ENCODE measurements at places on chromosomes 12 and 14.

DNA sequence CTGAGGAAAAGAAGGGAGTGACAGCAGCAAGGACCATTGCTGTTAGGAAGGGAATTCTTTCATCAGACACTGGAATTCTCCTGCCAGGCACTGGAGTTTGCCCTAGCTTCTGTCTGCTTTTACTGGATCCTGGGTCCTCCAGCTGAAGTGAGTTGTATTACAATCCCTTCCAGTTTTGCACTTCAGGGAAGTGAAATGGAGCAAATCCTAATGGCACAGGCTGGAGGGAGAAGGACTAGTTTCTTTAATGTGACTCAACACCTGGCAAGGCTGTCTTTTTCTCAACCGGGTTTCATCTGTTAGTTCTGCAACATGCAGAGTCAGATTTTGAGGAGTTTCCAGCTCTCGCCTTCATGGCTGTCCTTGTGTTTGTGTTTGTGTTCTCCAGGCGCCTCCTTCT lies 45.8 kb downstream of the ETV6 start:
- peak; percentile 52 for DNase-seq

GRCh38 chr12:129466499-129466898 lies 437.3 kb downstream of the TMEM132D start:
- no peak for DNase-seq

DNA sequence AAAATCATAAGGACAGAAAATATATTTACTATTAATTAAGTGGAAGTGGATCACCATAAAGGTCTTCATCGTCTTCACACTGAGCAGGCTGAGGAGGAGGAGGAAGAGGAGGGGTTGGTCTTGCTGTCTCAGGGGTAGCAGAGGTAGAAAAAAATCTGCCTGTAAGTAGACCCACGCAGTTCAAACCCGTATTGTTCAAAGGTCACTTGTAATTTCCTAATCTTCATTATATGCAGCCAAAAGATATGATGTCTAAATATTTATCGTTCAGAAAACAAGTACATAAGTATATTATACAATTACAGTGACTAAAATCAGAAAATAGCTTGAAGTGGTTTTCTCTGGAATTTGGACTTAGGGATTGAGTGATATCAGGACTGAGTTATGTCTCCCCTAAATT lies 72.1 kb downstream of the GTF2A1 start:
- no peak for DNase-seq

- DNase-seq: no peak
Observed at GRCh38 chr14:91439345-91439744, 21.7 kb upstream of the CCDC88C start.

DNA sequence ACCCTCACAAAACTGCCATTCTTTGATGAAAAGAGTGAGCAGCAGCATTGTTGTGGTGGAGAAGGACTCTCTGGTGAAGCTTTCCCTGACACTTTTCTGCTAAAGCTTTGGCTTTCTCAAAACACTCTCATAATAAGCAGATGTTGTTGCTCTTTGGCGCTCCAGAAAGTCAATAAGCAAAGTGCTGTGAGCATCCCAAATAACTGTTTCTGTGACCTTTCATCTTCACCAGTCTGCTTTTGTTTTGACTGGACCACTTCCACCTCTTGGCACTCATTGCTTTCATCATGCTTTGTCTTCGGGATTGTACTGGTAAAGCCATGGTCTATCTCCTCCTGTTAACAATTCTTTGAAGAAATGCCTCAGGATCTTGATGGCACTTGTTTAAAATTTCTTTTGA lies 424.7 kb upstream of the TMPO start:
- DNase-seq: no peak

DNA sequence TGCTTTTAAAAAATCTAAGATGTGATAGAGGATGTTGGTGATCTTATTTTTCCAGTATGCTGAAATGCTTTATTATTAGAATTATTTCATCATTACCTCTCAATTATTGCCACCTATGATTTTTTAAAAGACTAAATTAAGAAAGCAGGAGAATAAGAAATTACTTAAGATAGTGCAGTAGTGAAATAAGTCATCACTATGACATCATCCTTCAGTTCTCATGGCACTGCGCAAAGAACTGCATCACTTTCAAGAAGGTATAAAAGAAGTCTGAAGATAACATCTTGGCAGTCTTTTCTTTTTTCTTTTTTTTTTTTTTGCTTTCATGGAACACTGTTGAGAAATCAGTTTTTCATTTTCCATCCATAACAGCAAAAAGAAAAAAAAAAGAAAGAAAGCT lies 24.4 kb downstream of the NT5DC3 start:
- DNase-seq: no peak

DNA sequence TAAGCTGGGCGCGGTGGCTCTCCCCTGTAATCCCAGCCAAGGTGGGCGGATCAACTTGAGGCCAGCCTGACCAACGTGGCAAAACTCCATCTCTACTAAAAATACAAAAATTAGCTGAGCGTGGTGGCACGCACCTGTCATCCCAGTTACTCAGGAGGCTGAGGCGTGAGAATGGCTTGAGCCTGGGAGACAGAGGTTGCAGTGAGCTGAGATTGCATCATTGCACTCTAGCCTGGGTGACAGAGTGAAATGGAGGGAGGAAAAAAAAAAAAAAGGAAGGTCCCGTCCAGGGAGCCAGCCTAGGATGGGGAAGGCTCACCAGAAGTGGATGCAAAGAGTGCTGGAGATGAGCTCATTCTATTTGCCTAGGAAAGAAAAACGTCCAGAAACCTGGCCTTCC lies 1.9 kb upstream of the CD27 start:
- no peak for DNase-seq

DNA sequence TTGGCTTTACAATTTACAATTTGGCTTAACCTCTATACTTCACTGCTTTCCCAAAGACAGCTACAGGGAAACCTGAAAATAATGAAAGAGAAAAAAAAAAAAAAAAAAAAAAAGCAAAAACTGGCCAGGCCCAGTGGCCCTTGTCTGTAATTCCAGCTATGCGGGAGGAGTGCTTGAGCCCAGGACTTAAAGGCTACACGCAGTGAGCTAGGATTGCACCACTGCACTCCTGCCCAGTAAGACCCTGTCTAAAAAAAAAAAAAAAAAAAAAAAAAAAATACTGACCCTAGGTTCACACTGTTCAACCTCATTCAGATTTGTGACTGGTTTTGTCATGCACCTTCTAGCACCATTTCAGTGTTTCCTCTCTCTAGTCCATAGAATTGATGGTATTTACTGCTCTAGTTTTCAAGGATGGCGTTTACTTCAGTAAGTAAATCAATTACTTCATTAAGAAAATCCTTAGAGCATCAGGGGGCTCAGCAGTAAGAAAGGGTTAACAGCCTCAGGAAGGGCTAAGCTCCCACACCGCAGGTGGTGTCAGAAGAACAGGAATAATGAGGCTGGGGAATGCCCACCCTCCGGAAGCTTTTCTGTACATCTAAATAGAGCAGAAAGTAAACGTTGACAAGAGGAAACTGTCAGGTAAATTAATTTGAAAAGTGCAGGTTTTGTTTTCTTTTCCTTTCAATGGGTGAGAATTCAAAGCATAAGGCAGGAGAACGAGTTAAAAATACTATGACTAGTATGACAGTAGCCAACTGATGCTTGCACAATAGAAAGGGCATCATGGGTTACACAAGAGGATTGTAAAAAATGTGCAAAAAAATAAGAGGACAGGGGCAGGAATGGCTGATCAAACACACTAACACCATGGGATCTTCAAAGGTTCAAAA lies 115.0 kb upstream of the MDM1 start:
- peak; percentile 65 for DNase-seq

DNA sequence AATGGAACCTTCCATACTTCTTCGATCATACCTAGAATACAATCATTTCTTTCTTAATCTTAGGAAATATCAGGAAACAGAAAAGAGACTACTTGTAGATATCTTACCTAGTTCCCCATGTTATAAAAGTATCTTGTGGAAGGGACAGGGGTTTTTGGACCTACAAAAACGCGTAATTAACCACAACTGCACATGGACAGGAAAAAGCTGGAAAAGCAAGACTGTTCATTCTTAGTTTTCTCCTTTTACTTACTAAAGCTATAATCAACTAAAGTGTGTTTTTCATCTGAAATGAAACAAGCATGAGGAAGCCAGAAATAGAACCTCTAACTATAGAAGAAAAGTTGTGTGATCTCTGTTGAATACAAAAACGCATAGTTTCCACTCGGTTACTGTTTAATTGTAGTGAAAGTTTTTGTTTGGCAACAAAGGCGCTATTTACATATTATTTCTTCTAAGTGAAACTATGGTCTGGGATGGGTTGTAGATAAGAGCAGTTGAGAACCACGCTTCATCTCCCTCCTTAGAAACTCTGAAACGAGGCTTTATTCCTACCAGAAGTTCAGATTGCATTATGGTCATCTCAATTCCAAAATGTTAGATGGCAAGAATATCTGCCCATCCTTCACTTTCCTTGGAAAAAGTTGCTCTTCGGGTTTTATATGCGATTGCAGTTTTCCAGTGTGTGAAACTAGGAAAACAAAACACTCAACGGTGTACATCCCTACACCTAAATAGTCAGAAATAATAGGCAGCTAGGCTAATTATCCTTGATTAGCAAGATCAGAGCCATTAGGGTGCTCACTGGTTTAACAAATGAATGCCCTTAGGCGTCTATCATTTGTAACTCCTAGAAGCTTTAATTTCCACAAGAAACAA lies 1.1 kb downstream of the BCAT1 start:
- peak; percentile 37 for DNase-seq

GRCh38 chr14:71563492-71564153 lies 368.6 kb upstream of the RGS6 start:
- DNase-seq: no peak

- no peak for DNase-seq
Observed at GRCh38 chr12:62629413-62629812, 162.8 kb downstream of the MON2 start.

DNA sequence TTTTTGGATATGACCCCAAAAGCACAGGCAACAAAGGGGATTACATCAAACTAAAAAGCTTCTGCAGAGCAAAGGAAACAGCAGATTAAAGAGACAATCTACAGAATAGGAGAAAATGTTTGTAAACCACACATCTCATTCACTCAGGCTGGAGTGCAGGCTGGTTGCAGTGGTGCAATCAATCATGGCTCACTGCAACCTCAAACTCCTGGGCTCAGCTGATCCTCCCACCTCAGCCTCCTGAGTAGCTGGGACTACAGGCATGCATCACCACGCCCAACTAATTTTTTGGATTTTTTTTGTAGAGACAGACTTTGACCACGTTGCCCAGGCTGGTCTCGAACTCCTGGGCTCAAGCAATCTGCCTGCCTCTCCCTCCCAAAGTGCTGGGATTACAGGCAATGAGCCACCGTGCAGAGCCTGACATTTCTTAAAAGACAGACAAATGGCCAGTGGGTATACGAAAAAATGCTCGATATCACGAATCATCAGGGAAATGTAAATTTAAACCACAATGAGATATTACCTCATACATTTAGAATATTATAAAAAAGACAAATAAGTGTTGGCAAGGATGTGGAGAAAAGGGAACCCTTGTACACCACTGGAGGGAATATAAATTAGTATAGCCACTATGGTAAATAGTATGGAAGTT lies 9.8 kb downstream of the NCKAP5L start:
- no peak for DNase-seq

- peak; percentile 78 for DNase-seq
Observed at GRCh38 chr12:91377436-91377835, 194.8 kb upstream of the DCN start.

GRCh38 chr14:58747181-58747580 lies 109.4 kb downstream of the DACT1 start:
- peak; percentile 92 for DNase-seq

- no peak for DNase-seq
Observed at GRCh38 chr14:79586989-79587598, 624.2 kb downstream of the DIO2 start.

GRCh38 chr14:20684662-20685456 lies 499 bp downstream of the RNASE4 start:
- DNase-seq: peak; percentile 79

GRCh38 chr12:41514021-41514777 lies 326.1 kb downstream of the PDZRN4 start:
- no peak for DNase-seq

GRCh38 chr14:58796242-58797009 lies 158.7 kb downstream of the DACT1 start:
- DNase-seq: no peak

- DNase-seq: no peak
Observed at GRCh38 chr12:5456030-5456429, 24.1 kb downstream of the NTF3 start.

GRCh38 chr12:38775457-38775856 lies 129.9 kb downstream of the CPNE8 start:
- no peak for DNase-seq

DNA sequence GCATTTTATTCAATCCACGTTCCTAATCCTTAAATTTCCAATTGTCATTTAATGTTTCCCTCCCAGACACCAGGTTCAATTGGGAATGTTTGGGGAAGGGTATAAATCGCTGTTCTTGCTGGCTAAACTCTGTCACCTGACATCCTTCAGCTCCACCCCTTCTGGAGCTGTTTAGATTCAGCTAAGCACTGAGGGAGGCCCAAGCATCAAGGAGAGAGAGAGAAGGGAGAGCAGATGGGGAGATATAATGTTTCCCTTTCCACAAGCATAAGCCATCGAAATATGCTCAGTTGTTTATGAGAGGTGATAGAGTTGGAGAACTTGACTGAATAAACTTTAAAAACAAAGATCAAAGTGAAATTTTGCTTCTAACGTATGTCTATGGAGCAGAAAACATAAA lies 1.8 kb downstream of the ABCC9 start:
- DNase-seq: no peak

- peak; percentile 51 for DNase-seq
Observed at GRCh38 chr14:95472819-95473251, 43.6 kb downstream of the SYNE3 start.

GRCh38 chr12:106070147-106070546 lies 68.6 kb downstream of the NUAK1 start:
- DNase-seq: no peak

DNA sequence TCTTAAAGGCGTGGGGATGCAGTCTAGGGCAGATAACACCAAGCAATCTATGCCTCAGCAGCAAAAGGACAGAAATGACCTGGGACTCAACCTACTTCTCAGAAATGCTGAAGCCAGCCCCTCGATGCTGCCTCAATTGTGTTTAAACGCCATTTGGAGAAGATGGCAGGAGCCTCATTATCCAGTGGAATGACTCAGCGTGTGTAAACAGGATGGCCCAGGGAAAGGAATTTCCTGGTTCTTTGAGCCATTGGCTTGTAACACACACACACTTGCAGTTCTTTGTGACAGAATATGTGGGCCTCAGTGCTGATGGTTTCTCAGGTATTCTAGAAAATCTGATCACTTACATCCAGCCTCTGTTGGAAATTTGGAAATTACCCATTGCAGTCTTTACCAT lies 154.3 kb downstream of the NTF3 start:
- DNase-seq: peak; percentile 48

- DNase-seq: no peak
Observed at GRCh38 chr12:1888923-1889322, 29.5 kb downstream of the CACNA2D4 start.

- no peak for DNase-seq
Observed at GRCh38 chr12:67855103-67855502, 134.1 kb upstream of the IFNG-AS1 start.

- DNase-seq: peak; percentile 65
Observed at GRCh38 chr12:115756271-115756670, 521.2 kb downstream of the MED13L start.

- DNase-seq: no peak
Observed at GRCh38 chr14:95811813-95812212, 64.8 kb upstream of the TUNAR start.

Measured in adipocyte (in vitro differentiated cells).